NCI-H187 treated with DMSO at 0.1 percent for 48 hours (cell line): ENCODE measurements at places on chromosomes 6 and 20.

- DNase-seq: no peak
Measured at GRCh38 chr6:39441301-39441700, 118.8 kb upstream of the KCNK16 start.

GRCh38 chr6:108484016-108484415, 76.7 kb upstream of the FOXO3 start:
- no peak for DNase-seq

DNA sequence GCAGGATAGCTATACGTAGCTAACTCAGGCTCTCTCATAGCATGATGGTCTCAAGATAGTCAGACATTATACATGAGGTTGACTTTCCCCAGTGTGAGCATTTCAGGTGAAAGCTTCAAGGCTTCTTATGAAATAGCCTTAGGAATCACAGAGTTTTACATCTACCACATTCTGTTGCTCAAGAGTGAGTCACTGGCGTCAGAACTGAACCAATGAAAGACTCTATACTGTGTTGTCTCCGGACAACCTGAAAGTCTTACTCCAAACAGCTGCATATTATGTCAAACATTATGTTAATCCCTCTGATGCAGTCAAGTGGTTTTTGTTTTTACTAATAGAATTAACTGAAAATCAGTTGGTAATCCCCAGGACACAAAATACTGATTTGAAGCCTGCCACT, 79.8 kb upstream of the TRDN start:
- no peak for DNase-seq

DNA sequence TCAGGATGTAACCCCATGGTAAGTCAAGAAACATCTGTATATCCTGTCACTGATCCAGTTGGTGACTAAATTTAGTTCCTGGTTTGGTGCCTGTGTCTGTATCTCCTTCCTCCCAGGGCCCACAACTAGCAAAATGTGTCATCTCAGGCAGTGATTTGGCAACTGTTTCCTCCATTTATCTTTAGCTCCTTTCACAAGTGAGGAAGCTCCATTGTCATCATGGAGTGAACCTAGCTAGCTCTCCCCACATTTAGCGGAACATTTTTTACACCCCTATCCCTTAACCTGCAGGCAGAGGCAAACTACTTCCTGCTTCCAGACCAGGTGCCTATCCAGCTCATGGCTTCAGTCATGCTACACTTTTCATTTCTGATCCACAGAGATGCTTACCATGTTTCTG, 99.5 kb downstream of the IPCEF1 start:
- no peak for DNase-seq

DNA sequence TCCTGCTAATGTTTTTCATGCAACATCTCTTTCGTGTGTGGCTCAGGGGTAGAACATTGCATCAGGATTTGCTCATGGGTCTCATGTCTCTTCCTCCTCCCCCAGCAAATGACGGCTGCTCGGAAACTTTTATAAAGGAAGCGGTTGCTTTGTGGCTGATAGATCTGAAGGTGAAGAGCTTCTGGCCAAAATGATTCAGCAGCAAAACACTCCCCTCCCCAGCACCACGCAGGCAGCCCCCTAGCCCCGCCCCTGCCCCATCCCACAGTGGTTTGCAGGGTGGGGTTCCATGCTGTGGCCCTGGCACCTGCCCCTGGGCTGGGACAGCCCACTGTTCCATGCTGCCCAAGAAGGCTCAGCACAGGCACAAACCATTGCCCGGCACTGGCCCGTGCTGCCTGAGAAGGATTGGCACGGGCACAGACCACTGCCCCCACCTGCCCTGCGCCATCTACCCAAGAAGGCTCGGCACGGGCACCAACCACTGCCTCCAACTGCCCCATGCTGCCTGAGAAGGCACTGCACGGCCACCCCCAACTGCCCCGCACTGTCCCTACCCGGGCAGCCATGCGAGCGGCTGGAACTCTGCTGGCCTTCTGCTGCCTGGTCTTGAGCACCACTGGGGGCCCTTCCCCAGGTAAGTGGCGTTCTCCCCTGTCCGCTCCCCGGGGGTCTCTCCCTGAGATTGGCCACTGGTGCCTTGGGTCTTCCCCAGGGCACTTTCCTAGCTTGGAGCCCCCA, at the start of gene CST7:
Gene CST7 (plus strand): TSS at position 331 of the 741 bp plus-strand sequence. CDS start 237 bp downstream, at position 568.
- DNase-seq: no peak

- no peak for DNase-seq
Measured at GRCh38 chr6:1263039-1263849, 48.7 kb upstream of the FOXQ1 start.

GRCh38 chr20:12924126-12924525, 84.6 kb upstream of the SPTLC3 start:
- DNase-seq: no peak

GRCh38 chr6:6270948-6271535, 49.4 kb downstream of the F13A1 start:
- no peak for DNase-seq

DNA sequence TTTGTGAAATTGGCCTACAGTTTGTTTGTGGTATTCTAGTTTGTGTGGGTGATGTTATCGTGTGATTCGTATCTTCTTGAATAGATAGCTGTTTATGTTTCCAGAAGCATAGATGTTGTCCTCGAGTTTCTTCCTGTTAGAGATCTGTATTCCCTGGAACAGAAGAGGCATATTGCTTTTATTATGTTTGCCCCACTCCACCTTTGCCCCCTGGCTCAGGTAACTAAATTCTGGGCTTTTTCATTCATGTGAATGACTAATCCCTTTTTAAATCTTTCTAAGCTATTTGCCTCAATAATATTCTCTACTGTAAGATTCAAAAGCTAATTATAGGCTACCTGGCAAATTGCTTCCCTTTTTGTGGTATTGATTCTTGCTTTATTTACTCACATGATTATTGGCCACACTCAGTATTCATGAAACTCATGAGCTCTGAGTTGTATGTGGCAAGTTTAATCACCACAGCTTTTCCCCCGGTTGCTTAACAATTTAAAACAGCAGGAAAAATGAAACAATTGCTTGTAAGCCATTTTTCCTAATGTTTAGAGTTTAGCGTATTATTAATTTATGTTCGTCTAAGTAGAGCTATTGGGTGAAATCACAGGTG, 12.6 kb downstream of the RNF217 start:
- no peak for DNase-seq

DNA sequence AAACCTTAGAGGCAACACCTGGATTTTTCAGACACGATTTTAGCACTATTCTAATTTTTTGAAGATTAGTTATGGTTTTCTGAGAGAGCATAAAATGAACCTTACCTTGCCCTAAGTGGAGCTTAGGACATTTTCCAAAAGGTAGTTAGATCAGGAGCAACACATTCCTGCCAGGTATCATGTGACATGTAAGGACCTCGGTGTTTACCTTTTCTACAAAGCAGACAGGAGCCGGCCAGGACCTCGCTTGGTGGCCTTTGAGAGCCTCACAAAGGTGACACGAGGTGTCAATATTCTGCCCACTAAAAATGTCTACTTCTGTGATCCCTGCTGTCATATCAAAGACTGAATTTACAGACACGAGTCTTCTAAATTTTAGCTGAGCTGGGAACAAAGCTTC, 174.9 kb downstream of the SMOC2 start:
- DNase-seq: no peak

GRCh38 chr6:150238336-150238741, 95.5 kb downstream of the PPP1R14C start:
- no peak for DNase-seq

DNA sequence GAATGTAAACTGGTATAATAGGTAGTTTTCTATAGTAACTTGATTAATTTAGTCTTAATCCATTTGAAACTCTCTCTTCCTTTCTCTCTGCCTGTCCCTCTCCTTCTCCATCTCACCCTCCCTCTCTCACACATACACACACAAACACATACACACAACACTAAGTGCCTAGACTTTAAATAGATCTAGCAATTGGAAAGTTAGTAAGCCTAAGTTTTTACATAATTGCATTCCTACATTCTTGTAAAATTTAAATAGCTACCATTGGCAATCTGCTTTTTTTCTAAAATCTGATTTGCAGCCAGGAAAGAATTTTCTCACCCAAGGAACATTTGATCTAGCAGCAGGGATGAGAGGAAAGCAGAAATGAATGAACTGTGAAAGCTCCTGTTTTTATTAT, 15.7 kb downstream of the GFRA4 start:
- DNase-seq: no peak

DNA sequence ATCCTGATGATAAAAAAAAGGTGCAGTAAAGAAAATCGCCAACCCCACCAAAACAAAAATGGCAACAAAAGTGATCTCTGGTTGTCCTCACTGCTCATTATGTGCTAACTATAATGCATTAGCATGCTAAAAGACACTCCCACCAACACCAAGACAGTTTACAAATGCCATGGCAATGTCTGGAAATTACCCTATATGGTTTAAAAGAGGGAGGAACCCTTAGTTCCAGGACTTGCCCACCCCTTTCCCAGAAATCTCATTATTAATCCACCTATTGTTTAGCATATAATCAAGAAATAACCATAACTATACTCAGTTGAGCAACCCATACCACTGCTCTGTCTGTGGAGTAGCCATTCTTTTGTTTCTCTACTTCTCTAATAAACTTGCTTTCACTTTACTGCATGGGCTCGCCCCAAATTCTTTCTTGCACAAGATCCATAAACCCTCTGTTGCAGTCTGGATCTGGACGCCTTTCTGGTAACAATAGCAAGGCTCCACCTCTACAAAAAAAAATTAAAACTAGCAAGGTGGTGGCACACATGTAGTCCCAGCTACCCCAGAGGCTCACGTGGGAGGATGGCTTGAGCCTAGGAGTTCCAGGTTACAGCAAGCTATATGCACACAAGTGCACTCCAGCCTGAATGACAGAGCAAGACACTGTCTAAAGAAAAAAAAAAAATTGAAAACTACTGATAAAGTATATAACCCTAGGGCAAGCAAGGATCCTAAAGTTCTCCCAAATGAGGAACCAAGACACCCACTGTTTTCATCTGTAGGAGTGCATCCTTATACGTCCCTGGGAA, 278.8 kb upstream of the JARID2 start:
- no peak for DNase-seq

GRCh38 chr20:23666189-23666588, 22.6 kb downstream of the CST4 start:
- DNase-seq: no peak

DNA sequence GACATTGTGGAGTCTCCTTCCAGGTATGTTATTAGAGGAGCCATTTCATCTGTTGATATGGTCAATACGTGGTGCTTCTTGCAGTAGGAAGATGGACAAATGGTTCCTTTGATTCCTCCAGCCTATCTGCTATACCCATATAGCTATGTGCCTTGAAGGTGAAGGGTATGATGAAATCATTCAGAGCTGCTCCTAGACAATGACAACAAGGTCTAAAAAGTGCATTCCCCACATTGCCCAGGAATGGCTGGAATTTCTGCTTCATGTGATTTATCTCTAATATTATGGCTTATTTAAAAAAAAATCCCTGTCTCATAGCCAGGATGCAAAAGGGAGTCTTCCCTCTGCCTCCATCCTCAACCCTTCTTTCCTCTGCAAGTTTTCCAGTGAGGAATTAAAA, 14.1 kb downstream of the DAAM2 start:
- DNase-seq: no peak

DNA sequence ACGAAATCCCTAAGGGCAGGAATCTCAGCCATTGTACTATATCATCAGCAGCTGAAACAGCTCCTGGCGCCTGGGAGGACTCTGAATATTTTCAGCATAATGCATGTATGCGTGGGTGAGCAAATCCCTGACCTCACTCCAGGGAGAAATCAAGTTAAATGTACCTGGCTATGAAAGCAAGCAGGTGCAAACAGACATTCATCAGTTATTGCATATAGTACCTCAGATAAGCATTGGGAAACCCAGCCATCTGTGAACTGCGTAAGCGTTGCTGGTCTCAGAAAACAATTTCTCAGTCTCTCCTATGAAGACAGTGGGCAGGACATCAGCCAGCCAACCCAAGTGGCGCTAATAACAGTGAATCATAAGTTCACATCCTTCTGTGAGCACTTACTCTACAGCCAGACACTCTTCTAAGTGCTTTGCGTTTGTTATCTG, 622.6 kb downstream of the EPM2A start:
- DNase-seq: no peak

DNA sequence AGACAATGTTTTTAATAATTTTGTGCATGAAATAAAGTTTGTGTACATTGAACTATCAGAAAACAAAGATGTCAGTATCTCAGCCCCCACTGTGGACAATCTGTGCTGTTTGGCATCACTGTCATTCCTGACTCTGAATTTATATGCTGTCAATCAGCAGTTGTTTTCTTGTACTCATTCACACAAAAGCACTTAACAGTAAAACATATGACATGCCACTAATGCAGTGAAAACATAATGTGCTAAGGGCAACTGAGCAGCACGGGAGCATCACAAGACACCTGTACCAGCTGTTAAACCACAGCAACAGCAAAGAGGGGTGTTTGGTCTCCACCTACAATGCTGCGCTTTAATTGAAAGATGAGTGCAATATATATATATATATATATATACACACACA, 647.8 kb upstream of the SLC35B3 start:
- DNase-seq: peak; percentile 30

DNA sequence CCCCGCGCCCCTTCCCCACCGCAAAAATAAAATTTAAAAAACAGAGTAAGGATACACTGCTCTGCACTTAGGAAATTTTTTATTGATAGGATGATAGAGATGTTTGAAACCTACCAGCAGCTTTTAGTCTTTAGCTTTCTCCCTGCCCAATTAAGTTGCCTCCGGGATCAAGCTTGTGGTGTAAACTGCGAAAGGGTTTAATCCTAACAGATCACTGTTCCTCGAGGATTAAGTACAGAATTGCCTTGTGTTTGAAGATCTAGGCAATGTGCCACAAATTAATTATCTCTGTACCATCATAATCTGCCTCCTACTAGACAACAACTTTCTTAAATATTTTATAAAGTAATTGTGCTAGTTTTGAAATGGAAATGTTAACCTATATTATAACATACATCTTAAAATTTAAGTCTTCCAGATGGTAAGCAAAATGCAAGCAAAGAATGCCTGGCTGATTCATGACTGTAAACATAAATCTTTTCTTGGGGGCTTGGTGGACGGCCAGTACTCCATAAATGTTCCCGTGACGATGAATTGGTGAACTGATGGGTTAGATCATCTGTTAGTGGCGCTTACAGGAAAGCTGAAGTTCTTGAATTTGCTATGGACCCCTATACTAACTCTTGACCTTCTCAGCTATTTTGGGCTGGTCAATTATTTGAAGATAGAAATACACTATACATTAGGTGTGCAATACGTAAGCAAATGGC, 58.0 kb upstream of the ARHGAP18 start:
- DNase-seq: no peak

GRCh38 chr20:53902968-53903651, 167.3 kb downstream of the BCAS1 start:
- DNase-seq: no peak

GRCh38 chr20:46306743-46307138, 1.6 kb downstream of the CDH22 start:
- no peak for DNase-seq

DNA sequence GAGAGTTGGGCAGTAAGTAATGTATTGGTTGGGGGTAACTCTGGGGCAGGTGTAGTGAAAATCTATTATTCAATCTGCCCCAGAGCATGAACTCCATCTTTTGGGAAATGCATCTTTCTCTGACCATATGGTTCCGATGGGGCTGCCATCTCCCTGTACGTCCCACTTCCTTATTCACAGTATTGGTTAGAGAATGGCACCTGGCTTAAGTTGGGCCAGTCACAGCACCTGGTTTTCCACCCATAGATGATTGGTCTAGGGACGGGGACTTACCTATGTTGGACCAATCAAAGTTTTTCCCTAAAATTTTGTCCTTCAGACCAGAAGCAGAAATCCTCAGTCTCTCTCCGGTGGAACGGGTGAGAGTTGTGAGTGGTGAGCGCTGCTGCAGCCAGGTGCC, 2.2 kb upstream of the RALY start:
- DNase-seq: no peak
